SJCRH30 (cell line): ENCODE measurements at places on chromosomes 3 and 15.

GRCh38 chr3:49415931-49416601 lies 3.8 kb downstream of the TCTA start:
- DNase-seq: peak; percentile 84

- DNase-seq: no peak
Observed at GRCh38 chr15:31177951-31178350, 76.4 kb upstream of the TRPM1 start.

DNA sequence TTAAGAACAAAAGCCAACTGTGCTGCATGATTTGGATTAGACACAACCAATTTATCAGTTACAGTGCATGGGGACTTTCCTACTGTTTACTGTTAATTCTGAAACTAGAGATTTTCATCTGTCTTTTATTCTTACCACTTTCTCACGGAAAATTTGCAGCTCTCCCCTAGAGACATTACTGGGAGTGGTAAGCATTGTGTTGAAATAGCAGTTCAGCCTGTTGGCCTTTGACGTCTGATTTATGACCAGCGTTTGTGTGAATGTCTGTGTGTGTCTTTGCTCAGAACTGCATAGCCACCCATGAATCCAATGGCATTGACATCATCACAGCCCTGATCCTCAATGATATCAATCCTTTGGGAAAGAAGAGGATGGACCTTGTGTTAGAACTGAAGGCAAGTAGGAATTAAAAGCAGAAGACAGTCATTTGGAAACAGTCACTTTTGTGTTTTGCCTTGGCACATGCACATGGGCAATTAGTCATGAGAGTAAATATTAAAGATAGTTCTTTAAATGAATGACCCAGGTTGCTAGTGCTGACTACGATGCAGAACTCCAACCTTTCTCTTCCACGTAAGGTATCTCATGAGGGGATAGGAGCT lies 202.2 kb upstream of the BHLHE40 start:
- no peak for DNase-seq

- no peak for DNase-seq
Observed at GRCh38 chr3:31862666-31863279, 118.3 kb downstream of the OSBPL10 start.

GRCh38 chr3:174951034-174951433 lies 91.9 kb downstream of the NAALADL2 start:
- DNase-seq: no peak

DNA sequence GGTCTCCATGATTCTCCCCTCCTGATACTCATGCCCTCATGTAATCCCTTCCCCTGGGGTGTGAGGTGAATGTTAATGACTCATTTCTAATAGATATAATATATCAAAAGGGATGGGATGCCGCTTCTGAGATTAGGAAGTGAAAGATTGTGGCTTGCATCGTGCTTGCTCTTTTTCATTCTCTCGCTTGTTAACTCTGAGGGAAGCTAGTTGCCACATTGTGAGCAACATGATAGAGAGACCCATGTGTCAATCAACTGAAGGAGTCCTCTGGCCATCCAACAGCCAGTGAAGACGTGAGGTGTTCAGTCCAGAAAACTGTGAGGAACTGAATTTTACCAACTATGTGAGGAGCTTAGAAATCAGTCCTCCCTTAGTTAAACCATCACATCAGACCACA lies 28.9 kb upstream of the DRD3 start:
- DNase-seq: no peak

DNA sequence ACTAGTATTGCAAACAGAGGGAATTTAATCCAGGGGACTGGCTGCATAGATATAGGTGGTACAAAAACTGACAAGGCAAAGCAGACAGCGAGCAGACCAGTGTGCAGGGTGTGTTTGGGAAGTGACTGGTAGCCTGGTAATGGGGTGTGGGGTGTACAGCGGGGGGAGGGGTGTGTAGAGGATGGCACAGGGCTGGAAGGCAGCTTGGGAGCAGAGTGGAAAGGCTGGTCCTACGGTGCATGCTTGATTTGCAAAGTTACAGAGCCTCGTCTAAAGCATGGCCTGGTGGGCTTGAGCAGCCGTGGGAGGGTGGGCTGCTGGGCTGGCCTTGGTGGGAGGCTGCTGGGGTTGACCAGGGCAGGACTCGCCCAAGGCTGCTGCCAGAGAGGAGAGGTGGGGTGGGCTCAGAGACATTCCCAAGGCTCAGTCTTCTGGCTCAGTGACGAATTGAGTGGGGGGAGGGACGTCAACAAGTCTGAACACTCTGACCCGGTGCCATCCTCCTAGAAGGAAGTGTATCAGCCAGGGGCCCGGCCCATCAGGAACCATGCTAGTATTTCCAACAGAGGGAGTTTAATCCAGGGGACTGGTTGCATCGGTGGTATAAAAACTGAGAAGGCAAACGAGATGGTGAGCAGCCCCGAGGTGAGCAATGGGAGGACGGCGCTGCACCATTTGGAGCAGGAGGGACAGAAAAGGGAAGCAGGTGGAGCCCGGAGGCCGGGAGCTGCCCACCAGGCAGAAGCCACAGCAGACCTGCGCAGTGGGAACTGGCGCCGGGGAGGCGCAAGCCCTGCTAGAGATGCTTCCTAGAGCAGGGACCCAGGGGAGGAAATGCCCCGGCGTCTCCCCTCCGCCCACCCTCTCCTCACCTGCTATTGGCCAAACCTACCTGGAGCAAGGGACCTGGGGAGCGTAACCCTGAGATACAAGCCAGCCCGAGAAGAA lies 29.2 kb downstream of the CPN2 start:
- no peak for DNase-seq

GRCh38 chr15:33310481-33311311 lies at the start of gene RYR3:
TSS of gene RYR3 (plus strand) at chr15:33310967. CDS start at chr15:33311046, 79 bp downstream.
- peak; percentile 86 for DNase-seq

- no peak for DNase-seq
Observed at GRCh38 chr3:132638706-132639105, 20.9 kb downstream of the ACAD11 start.

GRCh38 chr3:94065122-94065521 lies 2.3 kb downstream of the NSUN3 start:
- no peak for DNase-seq

DNA sequence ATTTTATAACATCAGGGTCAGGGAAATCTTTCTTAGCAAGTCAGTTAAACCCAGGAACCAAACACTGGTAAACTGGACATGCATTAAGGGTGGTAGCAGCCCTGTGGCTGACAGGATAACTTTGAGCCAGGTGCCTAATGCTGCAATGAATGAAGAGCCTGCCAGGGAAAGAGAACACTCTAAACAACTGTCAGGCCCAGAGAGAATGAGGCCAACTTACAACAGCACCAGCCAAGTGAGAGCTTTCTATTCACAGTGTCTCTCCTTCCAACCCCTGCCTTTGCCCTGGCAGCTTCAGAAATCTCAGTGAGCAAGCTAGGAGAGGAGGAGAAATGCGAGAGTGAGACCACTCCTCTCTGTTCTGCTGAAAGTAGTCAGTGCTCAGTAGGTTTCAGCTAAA lies 50.4 kb upstream of the ATP2C1 start:
- no peak for DNase-seq

GRCh38 chr15:63797116-63797515 lies 36.6 kb downstream of the HERC1 start:
- no peak for DNase-seq

- no peak for DNase-seq
Observed at GRCh38 chr3:126886217-126886616, 96.7 kb upstream of the PLXNA1 start.

GRCh38 chr15:27219636-27220035 lies 248.7 kb downstream of the GABRG3 start:
- no peak for DNase-seq

- no peak for DNase-seq
Observed at GRCh38 chr3:79461129-79461792, 306.5 kb downstream of the ROBO1 start.

DNA sequence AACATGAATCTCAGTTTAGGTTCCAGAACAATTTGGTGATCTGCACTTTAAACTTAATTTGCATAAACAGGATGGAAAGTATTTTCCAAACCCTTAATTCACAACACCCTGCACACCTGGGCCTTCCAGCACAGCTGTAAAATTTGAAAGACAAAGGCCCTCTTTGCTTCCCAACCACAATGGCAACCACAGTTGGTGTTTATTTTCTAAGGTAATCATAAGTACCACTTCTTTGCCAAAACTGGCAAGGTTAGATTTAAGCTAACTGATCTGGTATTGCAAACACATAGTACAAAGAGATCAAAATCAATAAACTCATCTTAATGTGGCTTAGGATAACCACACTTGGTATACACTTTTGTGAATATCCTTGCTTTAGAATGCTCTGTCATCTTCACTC lies 4.1 kb downstream of the LRIG1 start:
- DNase-seq: no peak

DNA sequence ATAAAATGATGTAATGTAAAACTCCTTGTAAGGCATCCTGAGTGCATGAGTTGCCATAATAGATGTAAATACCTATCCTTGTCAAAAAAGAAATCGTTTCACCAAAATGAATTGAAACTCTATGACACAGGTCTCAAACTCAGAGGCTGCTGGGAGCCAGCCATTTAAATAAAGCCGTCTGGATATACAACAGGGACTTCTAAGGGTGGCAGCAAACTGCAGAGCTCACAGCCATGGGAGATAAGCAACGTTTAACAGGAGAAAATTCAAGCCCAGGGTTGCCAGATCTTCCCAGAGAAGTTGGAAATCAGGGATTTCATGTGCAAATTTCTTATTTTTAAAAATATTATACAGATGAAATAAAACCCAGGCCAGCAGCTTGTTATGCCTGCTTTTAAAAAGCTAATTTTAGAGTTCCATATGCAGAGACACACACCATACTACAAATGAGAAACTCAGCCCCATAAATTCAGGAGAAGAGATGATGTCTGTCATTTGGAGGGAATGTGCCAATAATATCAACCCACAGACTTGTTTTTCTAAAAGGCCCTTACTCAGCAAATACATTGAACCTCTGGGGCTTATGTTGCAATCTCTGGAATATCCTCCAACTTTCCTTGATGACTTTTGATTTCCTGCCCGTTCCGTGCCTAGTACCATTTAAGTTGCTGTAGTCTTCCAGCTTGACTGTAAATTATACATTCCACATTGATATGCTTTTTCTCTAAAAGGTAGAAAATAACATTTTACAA lies 75.6 kb downstream of the AQP9 start:
- DNase-seq: no peak

GRCh38 chr15:36977659-36978058 lies 122.7 kb downstream of the MEIS2 start:
- no peak for DNase-seq

GRCh38 chr3:117200962-117201361 lies 491.4 kb downstream of the TUSC7 start:
- no peak for DNase-seq

DNA sequence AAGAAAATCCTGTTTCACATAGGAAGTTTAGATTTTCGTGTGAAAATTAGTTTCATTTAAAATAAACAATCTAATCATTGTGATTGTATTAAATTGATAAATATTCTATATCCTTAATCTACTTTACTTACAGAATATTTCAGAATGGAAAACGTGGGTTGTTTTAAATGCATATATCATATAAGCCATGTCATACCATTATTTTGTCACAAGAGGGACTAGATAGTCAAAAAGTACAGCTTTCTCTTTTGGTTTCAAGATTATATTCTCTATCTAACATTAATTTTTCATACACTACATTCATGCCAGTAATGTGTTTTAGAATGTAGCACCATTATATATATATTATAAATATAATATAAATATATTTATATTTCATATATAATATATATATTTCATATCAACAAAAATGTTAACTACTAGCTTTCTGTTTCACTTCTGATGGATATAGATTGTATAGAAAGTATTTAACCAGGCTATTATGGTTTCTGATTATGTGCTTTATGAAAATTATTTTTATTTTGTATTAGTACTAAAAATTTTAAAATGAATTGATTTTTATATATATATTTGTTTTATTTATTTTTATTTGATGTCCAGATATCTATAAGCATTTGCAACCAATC lies 45.3 kb downstream of the OSTN start:
- peak; percentile 8 for DNase-seq

DNA sequence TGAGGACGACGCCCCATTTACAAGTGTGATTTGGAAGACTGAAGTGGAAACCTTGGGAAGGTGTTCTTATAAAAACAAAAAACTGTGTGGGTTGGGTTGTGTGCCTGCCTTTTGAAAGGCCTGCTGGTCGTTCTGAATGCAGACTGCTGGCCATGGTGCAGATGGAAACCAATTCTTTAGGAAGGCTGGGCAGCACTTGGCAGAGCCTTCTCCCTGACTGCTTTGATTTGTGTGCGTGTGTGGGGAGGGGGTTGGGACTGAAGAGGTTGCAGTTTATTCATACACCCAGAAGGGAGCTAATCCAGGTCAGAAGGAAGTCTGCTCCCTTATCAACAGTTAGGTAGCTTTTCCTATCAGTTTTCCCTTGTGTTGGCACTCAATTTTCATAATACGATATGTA lies 288.7 kb downstream of the SOX2 start:
- DNase-seq: no peak

GRCh38 chr3:158491968-158492367 lies 79.0 kb upstream of the MLF1 start:
- no peak for DNase-seq

DNA sequence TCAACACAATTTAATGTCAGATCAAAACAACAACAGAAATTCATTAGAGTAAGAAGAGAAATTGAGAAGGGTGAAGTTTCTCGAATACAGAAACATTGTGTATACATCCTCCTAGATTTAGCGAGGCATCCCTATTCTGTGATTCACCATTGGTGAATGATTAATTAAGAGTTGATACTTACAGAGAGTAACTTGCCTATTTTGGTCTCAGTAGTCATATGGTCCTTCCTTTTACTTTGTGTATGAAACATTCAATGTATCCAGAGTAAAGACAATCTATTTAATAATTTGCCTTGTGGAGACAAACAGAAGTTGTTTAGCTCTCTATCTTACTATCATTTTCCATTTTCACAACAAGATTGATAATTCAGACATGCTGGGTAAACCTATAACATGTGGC lies 432.0 kb downstream of the ZPLD1 start:
- no peak for DNase-seq

DNA sequence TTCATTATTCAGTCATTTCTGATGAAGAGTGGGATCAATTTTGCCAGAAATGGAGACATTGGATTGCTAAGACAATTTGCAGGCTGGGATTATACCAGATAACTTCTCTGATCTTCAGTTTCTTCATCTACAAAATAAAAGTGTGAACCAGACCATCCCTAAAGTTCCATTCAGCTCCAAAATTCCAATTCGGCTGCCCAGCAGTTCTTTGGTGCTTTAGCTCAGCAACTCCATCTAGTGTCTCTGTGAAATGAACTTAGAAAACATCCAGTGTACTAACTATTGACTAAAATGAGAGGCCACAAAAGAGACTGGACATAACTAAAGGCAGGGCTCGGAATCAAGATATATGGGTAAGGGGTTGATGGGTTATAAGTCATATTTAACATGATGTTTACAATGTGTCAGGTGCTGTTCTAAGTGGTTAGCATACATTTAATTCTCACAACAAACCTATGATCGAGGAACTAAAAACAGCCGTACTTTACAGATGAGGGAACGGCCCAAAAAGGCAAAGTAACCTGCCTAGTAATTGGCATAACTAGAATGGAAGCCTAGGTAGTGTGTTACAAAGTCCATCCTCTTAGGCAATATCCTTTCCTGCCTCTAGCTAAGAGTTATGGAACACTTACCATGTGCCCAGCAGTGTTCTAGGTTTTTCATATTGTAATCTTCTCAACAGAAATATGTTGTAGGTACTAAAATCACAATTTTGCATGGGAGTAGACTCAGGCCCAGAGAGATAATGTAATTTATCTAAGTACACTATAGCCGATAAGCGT lies 17.0 kb downstream of the THAP10 start:
- peak; percentile 48 for DNase-seq

GRCh38 chr15:27360316-27360715 lies 389.3 kb downstream of the GABRG3 start:
- no peak for DNase-seq
